ENCODE measurements at places on chromosomes 13 and 19. TPM values are rescaled to one million over a fixed set of nuclear protein-coding genes. Genes with fewer than 3 reads are reported as not detected.

Gene SGCG
- polyA plus RNA-seq, result 0.59 TPM

Gene CATSPERD
- polyA plus RNA-seq, result not detected

Gene DUXA
- polyA plus RNA-seq, result not detected

Gene SYDE1
- polyA plus RNA-seq, result 2.0 TPM

Gene MAP1S
- polyA plus RNA-seq, result 7.8 TPM

Gene CGB8
- polyA plus RNA-seq, result not detected

Gene PEX11G
- polyA plus RNA-seq, result 6.5 TPM

Gene MEIS3
- polyA plus RNA-seq, result 4.4 TPM

Gene ZNF8
- 1.6 TPM for polyA plus RNA-seq

Gene ZNF846
- 8.4 TPM for polyA plus RNA-seq

Gene ZNF728
- polyA plus RNA-seq, result 0.05 TPM

Gene ZNF507
- polyA plus RNA-seq, result 2.9 TPM

Gene DENND1C
- 1.8 TPM for polyA plus RNA-seq

Gene ZNF709
- polyA plus RNA-seq, result 0.38 TPM

Gene CTXN1
- 3.0 TPM for polyA plus RNA-seq

Gene ANGPTL8
- 0.15 TPM for polyA plus RNA-seq

Gene NFILZ
- polyA plus RNA-seq, result not detected

Gene FGF14
- polyA plus RNA-seq, result 0.29 TPM

Gene KLK12
- polyA plus RNA-seq, result 427 TPM

Gene AMH
- 0.55 TPM for polyA plus RNA-seq

Gene CCL25
- polyA plus RNA-seq, result not detected

Gene MAST1
- polyA plus RNA-seq, result 0.18 TPM

Gene FGF22
- 0.53 TPM for polyA plus RNA-seq

Gene CYP4F22
- 17.3 TPM for polyA plus RNA-seq

Gene SIRT6
- polyA plus RNA-seq, result 22.0 TPM

Gene NFIX
- 38.5 TPM for polyA plus RNA-seq

Gene APOC4
- not detected for polyA plus RNA-seq

Gene DMKN
- polyA plus RNA-seq, result 315 TPM

Gene TMEM145
- polyA plus RNA-seq, result 0.04 TPM

Gene CPAMD8
- polyA plus RNA-seq, result 1.0 TPM

Gene CC2D1A
- 34.0 TPM for polyA plus RNA-seq

Gene CCDC61
- 12.3 TPM for polyA plus RNA-seq

Gene MEF2B
- 0.31 TPM for polyA plus RNA-seq

Gene ZNF418
- 2.0 TPM for polyA plus RNA-seq

Gene RFX2
- polyA plus RNA-seq, result 8.8 TPM

Gene SIGLEC14
- polyA plus RNA-seq, result 0.26 TPM

Gene FUT3
- 183 TPM for polyA plus RNA-seq

Gene GPC5
- polyA plus RNA-seq, result not detected

Gene BEST2
- 0.06 TPM for polyA plus RNA-seq

Gene TMC4
- 2.9 TPM for polyA plus RNA-seq

Gene CEACAM1
- polyA plus RNA-seq, result 38.8 TPM

Gene ZNF584
- 3.9 TPM for polyA plus RNA-seq

Gene GRK1
- not detected for polyA plus RNA-seq

Gene TGFBR3L
- polyA plus RNA-seq, result 0.08 TPM

Gene NR2C2AP
- 21.9 TPM for polyA plus RNA-seq

Gene KISS1R
- 0.01 TPM for polyA plus RNA-seq

Gene ZNF329
- 2.3 TPM for polyA plus RNA-seq

Gene CRLF1
- polyA plus RNA-seq, result 2.8 TPM

Gene KCNN1
- 0.02 TPM for polyA plus RNA-seq

Gene PSG11
- not detected for polyA plus RNA-seq

Gene PRR22
- 3.3 TPM for polyA plus RNA-seq

Gene ZNF541
- polyA plus RNA-seq, result 0.06 TPM

Gene PSG3
- not detected for polyA plus RNA-seq
